ENCODE measurements at places on chromosomes 6 and 20.

GRCh38 chr6:119661628-119662027 lies 312.1 kb upstream of the MAN1A1 start:
- no peak for DNase-seq

GRCh38 chr20:47055699-47056369 lies 161.2 kb downstream of the EYA2 start:
- DNase-seq, result no peak

DNA sequence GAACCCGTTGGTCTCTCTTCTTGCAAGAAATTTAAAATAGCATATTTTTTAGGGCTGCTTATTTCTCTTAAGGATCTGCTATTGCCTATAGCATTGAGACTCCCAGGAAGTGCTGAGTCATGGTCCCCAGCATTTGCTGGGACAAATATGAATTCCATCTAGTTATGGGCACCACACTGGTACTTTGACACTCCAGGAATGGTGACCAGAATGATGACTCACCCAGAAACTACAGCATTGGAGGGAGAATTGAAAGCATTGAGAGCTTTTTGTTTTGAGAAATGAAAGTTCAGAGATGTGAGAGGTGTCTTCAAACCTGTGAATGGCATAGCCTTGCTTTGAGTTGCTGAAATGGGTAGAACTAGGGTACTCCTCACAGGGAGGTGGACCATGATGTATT lies 699.7 kb downstream of the DHX35 start:
- no peak for DNase-seq

DNA sequence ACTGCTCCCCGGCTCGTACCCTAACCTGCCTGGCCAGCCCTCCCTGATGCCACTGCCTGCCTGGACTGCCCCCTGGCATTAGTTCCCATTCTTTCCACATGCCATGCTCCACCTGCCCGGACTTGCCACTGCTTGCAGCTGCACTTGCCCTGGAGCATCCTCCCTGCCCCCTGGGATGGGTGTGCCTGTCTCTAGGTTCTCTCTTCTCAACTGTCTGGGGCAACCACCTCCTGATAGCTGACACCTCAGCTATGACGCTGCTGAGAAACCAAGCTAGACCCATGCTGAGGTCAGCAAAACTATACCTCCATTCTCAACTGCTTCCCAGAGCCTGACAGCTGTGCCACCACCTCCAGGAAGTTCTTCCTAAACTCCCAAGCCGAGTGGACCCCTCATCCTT lies 72.1 kb downstream of the PERP start:
- DNase-seq, result no peak

DNA sequence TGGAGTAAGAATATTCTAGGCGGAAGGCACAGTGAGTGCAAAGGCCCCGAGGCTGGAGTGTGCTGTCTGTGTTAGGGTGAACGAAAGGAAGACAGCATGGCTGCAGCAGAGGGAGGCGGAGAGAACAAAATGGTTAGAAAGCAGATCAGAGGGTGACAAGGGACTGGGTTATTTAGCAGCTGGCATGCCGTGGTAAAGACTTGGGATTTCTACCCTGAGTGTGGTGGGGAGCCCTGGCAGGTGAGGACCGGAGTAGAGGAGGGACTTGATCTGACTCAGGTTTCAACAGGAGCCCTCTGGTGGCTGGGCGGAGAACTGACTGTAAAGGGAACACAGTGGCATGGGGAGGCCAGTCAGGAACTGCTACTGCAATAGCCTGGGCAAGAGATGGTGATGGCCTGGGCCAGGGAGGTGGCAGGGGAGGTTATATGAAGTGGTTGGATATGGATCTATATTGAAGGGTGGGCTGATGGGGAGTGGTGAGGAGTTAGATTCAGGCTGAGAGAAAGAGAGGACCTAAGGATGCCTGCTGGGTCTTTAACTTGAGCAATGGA lies 38.0 kb downstream of the PIM1 start:
- DNase-seq, result peak; percentile 41

DNA sequence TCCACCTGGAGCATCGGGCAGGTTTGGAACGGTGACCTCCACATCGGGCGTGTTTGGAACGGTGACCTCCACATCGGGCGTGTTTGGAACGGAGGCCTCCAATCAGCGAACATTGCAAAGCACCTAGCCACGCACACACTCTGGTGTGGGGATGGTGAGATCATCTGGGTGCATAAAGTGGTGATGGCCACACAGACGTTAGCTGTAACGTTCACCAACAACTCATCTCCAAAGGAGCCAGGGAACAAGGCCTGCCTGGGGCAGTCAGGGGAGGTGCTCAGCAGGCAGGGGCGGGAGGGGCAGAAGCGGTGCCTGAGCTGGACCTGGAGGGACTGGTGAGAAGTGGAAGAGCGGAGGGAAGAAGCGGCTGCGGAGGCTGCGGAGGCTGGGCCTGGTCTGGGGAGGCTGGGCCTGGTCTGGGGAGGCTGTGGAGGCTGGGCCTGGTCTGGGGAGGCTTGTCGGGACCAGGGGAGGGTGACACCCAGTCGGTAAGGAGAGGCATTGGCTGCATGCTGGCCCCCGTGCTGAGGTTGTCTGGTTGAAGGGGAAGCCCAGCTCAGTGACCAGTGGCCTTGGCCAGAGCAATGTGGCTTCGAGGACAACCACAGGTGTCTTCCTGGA lies 89.9 kb downstream of the PSMB1 start:
- no peak for DNase-seq

- no peak for DNase-seq
Measured at GRCh38 chr20:34581341-34582184, 23.0 kb downstream of the MAP1LC3A start.

DNA sequence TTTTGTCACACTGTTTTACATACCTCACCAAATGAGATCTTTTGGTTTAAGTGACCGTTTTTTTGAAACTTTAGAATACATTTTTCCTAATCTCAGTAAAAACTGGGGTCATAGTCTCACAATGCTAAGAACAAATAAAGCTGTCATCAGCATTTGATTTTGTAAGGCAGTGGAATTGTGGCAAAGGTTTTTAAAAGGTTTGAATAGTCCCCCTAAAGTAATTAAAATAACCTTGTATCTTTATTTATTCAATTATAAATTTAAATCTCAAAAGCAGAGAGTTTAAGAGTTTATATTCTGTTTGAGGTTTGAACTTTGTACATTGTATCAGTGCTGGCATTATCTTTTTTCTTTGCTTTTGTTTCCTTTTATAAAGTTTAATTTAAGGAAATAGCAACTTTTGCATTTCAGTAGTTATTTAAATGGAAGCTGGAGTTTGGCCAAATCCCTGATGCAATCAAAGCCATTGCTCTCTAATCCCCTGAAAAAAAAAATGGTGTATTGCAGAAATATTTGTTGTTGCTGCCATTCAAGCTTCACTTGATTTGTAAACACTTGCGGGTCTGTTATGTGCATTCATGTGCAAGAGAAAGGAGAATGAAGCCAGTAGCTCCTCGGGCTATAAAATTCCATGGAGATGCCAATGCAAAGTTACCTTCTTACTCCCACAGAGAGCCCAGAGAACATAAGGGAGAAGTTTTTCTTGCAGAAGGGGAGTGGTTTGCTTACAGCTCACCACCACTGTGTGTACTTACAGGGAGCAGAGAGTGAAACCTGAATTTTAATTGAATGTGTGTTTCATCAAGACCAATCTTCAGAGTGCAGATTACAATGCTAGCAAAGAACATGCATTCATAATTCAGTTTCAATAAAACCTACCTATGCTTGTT lies 391.8 kb downstream of the ARHGAP18 start:
- DNase-seq, result no peak

Measured in substantia nigra (tissue), 51 donors.